ENCODE measurements at places on chromosomes 2 and 18. TPM values are rescaled to one million over a fixed set of nuclear protein-coding genes. Genes with fewer than 3 reads are reported as not detected.

Gene SPATA3
- total RNA-seq, result not detected

Gene CPLX4
- total RNA-seq, result not detected

Gene NXPH2
- 0.33 TPM for total RNA-seq

Gene TLX2
- not detected for total RNA-seq

Gene FZD7
- total RNA-seq, result 24.8 TPM

Gene HOXD13
- total RNA-seq, result not detected

Gene CAPN13
- not detected for total RNA-seq

Gene SLC35G4
- not detected for total RNA-seq

Measured in smooth muscle cell of the pulmonary artery (primary cell).